T-helper 2 cell treated with Interferon-gamma antibody and Interleukin-4, amounts not matched to agents 5 μg/mL and 100 μg/mL, for 36 hours (primary cell): ENCODE measurements at places on chromosomes 1 and 21.
A peak's percentile ranks its signal among the peaks of the same experiment; 100 is the strongest.

DNA sequence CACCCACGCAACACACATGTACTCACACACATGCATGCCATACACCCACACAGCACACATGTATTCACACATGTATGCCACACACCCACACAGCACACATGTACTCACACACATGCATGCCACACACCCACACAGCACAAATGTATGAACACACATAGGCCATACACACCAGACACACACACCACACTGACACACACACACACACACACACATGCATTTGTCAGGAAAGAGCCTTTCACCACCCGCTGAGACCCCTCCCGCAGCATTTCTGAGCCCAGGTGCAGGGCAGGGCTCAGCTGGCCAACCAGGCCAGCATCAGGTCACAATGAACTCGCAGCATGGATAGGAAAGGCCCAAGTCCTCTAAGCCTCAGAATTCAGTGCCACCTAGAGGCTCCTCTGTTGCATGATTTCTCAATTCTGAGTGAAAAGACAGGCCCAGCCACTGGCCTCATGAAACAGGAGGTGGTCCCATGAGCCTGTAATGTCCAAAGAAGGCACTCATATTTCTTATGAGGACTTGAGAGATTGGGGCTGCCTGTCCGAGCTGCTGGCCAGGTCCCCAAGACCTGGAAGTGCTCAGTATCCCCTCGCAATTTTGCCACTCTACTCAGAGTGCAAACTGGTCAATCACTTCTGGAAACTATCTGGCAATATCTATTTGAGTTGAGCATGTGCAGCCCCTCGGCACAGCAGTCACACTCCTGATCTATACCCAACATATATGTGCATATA, 57.3 kb downstream of the PSMG1 start:
- peak; percentile 15 for DNase-seq

GRCh38 chr1:155951753-155952504, 10.5 kb downstream of the RXFP4 start:
- DNase-seq: no peak

DNA sequence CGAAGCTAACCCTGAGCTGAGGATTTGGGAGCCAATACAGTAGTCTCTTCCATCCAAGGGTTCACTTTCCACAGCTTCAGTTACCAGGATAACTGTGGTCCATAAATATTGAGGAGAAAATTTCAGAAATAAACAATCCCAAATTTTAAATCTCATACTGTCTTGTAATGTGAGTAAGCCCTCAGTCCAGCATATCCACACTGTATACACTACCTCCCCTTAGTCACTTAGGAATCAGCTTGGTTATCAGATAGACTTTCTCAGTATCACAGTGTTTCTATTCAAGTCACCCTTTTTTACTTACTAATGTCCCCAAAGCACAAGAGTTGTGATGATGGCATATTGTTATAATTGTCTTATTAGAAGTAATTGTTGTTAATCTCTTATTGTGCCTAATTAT, 102.3 kb upstream of the GNG12 start:
- DNase-seq: no peak

DNA sequence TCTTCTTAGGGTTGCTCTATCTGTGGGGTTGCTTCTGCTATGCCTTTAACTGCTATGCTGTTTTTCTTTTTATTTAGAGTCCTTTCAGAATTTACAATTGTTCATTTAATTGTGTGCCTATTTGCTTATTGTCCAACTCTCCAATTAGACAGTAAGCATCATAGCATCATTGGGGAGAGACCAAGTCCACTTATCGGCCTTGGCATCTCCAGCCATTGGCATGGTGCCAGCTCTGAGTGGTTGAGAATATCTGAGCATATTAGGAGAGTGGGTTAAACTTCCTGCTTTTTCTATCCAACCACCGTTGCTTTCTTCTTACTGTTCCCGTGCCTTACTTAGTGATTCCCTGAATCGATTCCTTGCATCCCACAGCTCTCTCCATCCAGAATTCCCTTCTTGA, 535.0 kb downstream of the AJAP1 start:
- no peak for DNase-seq

GRCh38 chr1:156801409-156802121, 15.1 kb downstream of the SH2D2A start:
- DNase-seq: no peak

DNA sequence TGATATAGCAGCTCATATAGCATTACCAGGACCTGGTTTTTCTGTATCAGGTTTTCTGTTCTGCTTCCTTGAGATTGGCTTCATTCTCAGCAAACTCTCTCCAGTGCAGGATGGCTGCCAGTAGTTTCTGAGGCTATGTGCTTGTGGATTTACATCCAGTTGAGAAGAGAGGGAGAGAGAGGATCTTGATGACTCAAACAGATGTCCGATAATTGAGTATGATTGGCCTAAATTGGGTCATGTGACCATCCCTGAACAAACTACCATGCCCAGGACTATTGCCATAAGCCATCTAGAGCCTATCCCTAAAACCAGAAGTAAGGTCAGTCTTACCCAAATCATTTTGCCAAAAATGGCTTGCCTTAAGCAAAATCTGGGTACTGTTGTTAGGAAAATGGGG, 18.1 kb upstream of the PSMA5 start:
- DNase-seq: no peak

- DNase-seq: peak; percentile 78
These were observed 44.2 kb upstream of the ECE1 start for GRCh38 chr1:21334214-21335087.

- no peak for DNase-seq
These were observed 2.9 kb downstream of the RCAN1 start for GRCh38 chr21:34612056-34612455.
